Bronchial epithelial cell (primary cell): ENCODE measurements at places on chromosomes 11 and 22. TPM values are rescaled to one million over a fixed set of nuclear protein-coding genes. Genes with fewer than 3 reads are reported as not detected.

SPDYC gene
- total RNA-seq = not detected in 2 replicates

CBLIF gene
- not detected in 2 replicates for total RNA-seq

MS4A4A gene
- total RNA-seq = not detected in 2 replicates

PLEKHB1 gene
- total RNA-seq = 0.13 TPM in 1 of 2 replicates, not detected in the other

OR51B5 gene
- not detected in 2 replicates for total RNA-seq

ZNF215 gene
- total RNA-seq = 4.7 and 6.1 TPM in 2 replicates
